ENCODE measurements at places on chromosomes 13 and 19. TPM values are rescaled to one million over a fixed set of nuclear protein-coding genes. Genes with fewer than 3 reads are reported as not detected.

DNA sequence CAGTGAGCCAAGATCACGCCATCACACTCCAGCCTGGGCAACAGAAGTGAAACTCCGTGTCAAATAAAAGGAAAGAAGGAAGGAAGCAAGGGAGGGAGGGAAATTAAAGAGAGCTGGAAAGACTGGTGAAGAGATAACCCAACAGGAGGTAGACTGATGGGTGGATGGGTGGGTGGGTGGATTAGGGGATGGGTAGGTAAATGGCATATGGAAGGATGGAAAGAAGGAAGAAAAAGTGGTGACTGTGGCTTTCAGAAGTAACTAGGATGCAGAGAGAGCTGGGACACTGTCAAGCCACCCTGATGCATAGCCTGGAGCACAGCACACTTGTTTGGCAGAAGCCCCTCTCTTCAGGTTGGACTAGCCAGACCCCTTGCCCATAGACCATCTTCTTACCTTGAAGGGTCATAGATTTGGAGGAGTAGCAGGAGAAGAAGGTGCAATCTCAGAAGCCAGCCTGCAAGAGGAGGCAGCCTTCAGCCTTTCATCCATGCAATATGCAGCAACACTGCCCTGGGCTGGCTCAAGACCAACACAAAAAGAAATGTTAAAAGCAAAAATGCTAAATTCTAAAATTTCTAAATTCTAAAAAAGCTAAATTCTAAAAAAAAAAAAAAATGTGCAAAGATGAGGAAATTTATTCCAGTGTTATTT lies 5.1 kb downstream of the IQCN start:
- no peak for DNase-seq

- DNase-seq, result peak; percentile 65
Measured at GRCh38 chr19:13154911-13155471, 4.8 kb downstream of the IER2 start.

- peak; percentile 48 for DNase-seq
Measured at GRCh38 chr19:47512183-47512947, 2.5 kb downstream of the NAPA start.

DNA sequence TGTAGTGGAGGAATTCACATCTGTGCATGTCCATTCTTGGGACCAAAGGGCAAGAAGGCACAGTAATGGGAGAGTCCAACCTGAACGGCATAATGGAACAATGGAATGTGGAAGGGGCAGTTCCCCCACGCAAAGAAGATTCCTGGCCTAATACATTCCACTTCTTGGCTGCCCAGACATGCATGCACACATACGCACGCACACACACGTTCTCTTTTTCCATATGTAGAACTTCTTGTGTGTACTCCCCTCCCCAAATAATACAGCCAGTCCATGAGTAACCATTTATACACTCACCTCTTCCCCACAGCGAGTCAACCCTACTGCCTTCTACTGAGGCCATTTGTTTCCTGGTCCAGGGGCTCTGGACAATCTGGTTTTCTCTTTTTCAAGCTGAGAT lies 6.0 kb upstream of the STK24 start:
- DNase-seq, result no peak

The CNN1 gene
- 0.21 TPM for total RNA-seq

The KLK2 gene
- total RNA-seq, result not detected

All from H4 (cell line).